ENCODE measurements at places on chromosomes 13 and 19.

DNA sequence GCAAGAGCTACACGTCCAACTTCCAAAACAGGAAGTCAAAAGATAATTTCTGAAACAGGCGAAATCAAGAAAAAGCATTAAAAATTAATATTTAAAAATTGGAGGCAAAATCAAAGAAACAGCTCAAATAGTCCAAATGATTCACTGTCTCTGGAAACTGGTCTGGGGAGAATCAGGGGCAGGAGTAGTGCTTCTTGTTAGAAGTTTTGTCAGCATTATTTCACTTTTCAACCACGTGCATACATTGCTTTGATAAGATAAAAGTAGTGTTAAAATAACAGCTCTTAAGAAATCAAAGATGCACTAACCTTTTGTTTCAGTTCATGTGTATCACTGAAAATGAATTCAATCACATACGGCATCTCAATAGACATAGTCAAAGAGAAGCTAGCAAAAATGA lies 53.8 kb downstream of the PARP4 start:
- no peak for DNase-seq

DNA sequence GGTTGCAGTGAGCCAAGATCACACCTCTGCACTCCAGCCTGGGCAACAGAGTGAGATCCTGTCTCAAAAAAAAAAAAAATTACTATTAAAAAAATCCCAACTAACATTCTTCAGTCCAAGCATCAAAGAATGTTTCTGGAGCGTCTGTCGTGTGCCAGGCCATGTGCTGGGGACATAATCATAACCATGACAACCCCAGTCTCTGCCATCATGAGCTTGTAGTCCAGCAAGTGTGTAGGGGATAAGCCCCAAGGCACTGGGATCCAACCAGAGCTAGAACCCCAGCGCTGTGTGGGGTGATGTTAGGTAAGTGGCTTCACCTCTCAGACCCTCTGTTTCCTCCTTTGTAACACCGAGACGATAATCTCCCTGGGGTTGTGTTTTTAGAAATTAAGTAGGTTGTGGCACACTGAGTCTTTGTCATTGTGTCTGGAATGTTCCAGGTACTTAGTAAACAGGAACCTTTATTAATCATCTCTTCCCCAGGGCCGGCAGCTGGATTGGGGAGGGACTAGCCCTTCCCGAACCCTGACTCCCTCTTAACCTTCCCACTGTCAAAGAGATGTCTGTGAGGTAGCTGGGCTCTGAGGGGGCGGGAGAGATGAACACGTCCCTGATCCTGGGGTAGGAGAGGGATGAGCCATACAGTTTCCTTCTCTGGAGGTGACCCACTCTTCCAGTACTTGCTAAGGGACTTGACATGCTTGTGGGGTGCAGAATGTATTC lies 5.2 kb downstream of the ITPKC start:
- DNase-seq = no peak

DNA sequence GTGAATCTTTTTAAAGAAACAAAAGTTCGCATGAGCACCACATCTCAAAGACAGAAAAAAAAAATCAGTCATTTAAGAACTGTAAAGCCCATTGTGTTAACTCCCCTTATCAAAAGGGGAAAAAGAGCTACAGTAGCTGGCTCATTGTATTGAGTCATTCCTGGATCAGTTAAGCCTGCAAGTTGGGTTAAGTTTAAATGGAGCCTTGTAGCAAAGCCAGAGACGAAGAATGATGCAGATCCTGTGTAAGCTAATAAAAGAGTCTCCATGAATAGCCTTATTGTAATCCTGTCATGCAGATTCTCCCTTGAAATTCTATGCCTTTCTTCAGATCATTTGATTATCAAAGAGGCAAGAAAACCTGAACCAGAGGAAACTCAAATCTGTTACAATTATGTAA lies 83.8 kb downstream of the CRYL1 start:
- no peak for DNase-seq

DNA sequence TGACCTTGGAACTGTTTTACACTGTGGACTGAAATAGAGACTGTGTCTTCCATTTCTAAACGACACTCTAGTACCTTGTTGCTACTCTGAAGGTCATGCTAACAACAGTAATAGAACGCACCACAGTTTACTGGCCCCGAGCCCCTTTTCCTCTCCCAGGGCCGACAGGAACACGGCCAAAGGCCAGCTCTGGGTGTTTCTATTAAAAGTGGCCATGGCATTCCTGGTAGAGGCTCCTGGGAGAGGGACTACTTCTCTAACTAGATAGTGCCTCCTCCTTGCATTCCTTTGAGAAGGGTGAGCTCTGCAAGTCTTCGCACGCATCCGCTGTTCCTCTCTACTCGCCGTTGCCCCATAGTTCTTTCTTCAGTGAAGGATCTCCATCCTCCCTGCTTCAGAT lies 18.7 kb upstream of the SIAH3 start:
- no peak for DNase-seq

GRCh38 chr19:49594993-49595818 lies 4.2 kb downstream of the PRR12 start:
- no peak for DNase-seq

GRCh38 chr19:15300533-15301197 lies 31.7 kb downstream of the BRD4 start:
- DNase-seq = no peak

DNA sequence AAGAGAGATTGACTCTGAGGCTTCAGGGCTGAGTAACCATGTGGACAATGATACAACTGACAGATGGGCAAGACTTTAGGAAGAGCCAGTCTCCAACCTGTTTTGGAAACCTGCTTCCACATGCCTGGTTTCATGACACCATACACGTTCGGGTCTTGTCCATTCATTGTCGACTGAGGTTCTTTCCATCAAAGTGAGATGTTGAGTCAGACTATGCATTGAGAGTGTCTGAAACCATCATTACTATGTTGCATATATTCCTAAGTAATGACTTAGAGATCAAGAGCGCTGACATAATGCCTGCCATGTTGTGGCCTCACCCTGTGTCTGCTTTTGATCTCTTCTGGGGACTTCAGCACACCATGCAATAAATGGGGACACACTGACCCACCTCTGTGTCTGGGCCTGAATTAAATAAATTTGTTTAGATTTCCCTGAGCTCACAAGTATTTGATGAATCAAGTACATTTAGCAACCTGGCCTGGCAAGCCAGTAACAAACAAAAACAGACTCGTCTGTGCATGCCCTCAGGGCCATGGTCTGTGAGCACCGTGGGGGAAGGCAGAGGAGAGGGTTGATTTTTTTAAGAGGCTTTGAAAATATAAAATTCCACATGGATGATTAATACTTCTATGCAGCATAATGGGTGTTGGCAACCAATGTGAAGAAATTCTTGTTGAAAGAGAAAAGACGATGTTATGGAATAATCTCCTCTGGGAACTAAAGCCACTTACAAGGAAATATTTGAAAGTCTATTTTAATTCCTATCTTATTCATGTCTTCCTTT lies 49.9 kb upstream of the UBAC2 start:
- DNase-seq = no peak

DNA sequence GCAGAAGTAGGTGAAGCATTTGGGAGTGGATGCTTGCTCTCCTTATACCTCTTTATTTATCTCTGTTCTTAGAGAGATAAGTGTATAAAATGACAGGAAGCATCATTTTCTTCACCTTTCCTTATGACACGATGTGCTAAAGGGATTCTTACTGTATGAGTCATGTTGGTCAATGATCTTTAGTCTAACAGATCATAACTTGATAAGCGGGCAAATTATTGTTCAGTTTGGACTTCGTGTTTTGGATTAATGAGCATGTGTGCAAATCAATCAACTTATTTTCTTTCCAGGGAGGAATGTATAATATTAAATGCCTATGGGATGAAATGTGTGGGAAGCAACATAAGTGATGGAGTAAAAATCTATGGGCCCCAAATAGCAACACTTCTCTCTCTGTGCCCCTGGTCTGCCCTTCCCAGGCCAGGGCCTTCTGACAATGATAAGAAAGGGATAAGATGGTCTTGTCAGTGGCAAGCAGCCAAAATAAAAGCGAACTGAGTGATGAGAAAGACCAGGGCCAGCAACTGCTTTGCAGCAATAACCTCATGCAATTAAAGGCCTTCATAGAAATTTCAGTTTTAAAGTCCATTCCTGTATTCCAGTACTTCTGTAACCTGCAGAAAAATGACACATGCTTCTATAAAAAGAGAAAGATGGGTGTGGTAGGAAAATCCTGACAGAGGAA lies 61.4 kb downstream of the SLC10A2 start:
- no peak for DNase-seq

- no peak for DNase-seq
Measured at GRCh38 chr13:41034881-41035280, 15.8 kb upstream of the ELF1 start.

- DNase-seq = no peak
Measured at GRCh38 chr19:31504221-31504620, 155.0 kb upstream of the TSHZ3 start.

GRCh38 chr19:48623556-48624066 lies 4.3 kb downstream of the SPHK2 start:
- no peak for DNase-seq

GRCh38 chr13:41203810-41204209 lies 9.4 kb upstream of the KBTBD7 start:
- no peak for DNase-seq

GRCh38 chr19:46408664-46409039 lies 4.7 kb downstream of the CCDC8 start:
- no peak for DNase-seq

DNA sequence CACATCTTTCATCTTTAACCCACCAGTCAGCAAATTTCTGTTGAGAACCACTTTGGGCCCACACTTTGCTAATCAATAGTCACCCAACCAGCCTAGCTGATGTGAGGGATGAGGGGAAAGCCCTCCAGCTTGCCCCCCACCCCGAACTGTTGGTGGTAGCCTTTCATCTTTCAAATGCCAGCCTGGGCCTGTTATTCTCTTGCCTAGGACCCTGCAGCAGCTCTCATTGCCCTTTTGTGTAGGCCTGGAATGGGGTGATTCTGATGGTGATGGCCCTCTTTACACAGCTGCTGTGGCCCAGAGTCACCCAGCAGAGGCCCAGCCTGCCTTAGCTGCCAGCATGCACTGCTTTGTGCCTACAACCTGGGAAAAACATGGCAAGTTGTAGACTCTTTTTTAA lies 294.5 kb downstream of the SLC7A1 start:
- DNase-seq = no peak

DNA sequence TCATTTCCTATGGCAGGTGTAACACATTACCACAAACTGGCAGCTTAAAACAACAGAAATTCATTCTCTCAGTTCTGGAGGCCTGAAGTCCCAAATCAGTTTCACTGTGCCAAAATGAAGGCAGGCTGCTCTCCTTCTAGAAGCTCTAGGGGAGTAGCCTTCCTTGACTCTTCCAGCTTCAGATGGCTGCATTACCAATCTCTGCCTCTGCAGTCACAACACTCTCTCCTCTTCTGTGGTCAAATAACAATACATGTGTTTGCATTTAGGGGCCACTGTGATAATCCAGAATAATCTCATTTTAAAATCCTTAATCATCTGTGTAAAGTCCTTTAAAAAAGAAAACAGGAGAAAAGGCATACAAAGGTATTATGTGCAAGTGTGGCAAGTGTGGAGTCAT lies 7.8 kb downstream of the DIAPH3 start:
- no peak for DNase-seq

- DNase-seq = no peak
Measured at GRCh38 chr19:58385891-58386575, 1.0 kb upstream of the RPS5 start.

DNA sequence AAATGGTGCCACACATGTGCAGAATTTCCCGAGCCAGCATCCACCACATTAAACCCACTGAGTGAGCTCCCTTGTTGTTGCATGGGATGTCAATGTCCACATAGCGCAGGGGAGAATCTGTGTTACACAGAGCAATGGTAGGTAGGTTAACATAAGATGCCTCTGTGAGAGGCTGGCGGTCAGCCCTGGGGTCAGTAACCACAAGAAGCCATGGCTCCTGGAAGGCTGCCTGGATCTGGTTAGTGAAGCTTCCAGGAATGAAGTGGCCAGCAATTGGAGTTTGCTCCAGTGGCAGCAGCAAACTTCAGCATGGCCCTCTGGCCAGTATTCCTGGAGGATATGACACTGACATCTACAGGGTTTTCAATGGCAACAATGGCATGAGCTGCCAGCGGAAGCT lies 37.0 kb upstream of the PCDH9 start:
- no peak for DNase-seq

DNA sequence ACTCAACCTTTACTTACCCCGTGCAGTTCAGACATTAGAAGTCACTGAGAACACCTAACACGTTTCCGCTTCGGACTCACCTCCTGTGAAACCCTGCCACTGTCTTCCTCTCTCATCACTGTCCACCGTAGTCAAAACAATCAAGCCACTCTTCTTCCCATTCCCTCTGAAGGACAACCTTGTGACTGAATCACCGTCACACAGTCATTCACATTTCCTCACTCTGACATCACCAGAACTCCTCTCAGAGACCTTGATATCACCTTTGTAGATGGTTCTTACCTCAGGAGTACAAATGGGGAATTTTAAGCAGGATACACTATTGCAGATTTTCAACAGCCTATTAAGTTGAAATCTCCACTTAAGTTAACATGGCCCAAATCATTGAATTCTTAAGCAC lies 1.3 kb upstream of the KBTBD6 start:
- no peak for DNase-seq

DNA sequence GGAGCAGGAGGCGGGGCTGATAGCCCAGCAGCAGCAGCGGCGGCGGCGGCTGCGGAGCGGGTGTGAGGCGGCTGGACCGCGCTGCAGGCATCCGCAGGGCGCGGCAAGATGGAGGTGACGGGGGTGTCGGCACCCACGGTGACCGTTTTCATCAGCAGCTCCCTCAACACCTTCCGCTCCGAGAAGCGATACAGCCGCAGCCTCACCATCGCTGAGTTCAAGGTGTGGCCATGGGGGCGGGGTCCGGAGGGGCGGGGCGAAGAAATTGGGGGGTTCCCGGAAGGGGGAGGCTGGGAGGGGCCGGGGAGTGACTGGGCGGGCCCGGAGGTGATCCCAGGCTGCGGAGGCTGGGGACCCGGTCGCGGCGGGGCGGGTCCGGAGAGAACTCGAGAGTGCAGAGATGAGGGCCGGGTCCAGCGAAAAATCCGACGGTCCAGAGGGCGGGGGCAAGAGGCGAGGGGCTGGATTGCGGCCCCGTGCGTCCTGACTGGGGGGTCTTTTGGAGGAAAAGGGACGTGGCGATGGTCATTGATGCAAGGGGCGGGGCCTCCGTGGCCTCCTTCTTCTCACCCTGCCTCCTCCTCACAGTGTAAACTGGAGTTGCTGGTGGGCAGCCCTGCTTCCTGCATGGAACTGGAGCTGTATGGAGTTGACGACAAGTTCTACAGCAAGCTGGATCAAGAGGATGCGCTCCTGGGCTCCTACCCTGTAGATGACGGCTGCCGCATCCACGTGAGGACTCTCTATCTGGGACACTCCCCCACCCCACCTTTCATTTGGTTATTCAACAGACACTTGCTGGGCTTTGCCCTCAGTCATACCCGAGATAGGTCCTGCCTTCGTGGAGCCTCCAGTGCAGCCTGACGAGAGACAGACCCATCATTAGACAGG lies at the start of gene TBCB:
Gene TBCB, plus strand, starts transcription at position 16 of the 891 bp plus-strand sequence. Its CDS starts 93 bp downstream, at position 109.
- no peak for DNase-seq
